ENCODE measurements at places on chromosomes 6 and 20. TPM values are rescaled to one million over a fixed set of nuclear protein-coding genes. Genes with fewer than 3 reads are reported as not detected.

DNA sequence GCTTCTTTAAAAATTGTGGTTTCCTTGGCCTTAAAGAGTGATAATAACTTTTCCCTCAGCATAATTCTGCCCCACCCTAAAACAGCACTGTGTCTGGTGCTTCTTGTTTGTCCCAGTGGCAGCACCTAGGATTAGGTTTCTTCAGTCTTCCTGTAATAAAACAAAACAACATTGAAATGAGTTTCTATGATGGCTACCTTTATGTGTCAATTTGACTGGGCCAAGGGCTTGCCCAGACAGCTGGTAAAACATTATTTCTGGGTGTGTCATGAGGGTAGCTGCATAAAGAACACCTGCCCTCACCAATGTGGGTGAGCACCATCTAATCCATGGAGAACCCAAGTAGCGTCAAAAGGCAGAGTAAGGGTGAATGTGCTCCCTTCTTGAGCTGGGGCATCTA is 117.8 kb downstream of the QRSL1 start:
- DNase-seq: no peak

- no peak for DNase-seq
These were observed 50.0 kb downstream of the SLC23A2 start for GRCh38 chr20:4951299-4951698.

GRCh38 chr6:40937491-40937890 is 101.5 kb downstream of the UNC5CL start:
- no peak for DNase-seq

- DNase-seq: no peak
These were observed 515.3 kb upstream of the RNF217 start for GRCh38 chr6:124446961-124447360.

GRCh38 chr6:151534576-151534975 is 40.8 kb downstream of the CCDC170 start:
- DNase-seq: no peak

DNA sequence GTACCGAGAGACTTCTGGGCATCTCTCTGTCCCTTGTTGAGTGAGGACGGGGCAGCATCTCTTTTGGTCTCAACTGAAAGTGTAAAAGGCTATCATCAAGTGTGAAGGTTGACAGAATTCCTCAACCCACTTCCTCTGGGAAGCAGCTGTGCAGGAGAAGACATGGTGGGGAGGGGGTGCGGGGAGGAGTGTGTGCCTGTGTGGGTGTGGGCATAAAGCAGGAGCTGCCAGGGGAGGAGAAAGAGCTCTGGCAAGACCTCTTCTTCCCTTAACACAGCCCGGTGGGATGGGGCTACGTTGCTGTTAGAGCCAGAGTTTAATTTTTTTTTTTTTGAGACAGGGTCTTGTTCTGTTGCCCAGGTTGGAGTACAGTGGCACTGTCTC is 31.8 kb downstream of the CPXM1 start:
- DNase-seq: no peak

The PAX1 gene
- polyA plus RNA-seq: 0.14 TPM

The ENPP5 gene
- 9.6 TPM for polyA plus RNA-seq
